ENCODE measurements at places on chromosomes 4 and X.
A peak's percentile ranks its signal among the peaks of the same experiment; 100 is the strongest.

- DNase-seq, result no peak
Observed at GRCh38 chr4:104279744-104280143, 214.9 kb downstream of the CXXC4 start.

DNA sequence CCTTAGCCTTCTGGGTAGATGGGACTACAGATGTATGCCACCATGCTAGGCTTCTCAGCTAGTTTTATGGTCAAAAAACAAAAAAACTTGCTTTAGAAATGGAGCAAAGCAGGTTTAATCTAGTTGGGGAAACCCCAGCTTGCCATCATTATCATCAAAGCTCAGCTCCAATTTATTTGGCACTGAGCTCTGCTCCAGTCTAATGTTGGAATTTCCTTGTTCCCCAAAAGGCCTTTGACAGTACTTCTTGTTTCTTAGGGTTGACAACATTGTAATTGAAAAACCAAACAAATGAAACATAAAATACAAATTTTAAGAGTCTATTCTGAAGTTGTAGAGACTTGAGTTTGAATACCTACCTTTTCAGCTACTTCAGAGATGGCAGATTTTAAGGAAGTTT, 48.0 kb downstream of the MRPL1 start:
- DNase-seq, result no peak

DNA sequence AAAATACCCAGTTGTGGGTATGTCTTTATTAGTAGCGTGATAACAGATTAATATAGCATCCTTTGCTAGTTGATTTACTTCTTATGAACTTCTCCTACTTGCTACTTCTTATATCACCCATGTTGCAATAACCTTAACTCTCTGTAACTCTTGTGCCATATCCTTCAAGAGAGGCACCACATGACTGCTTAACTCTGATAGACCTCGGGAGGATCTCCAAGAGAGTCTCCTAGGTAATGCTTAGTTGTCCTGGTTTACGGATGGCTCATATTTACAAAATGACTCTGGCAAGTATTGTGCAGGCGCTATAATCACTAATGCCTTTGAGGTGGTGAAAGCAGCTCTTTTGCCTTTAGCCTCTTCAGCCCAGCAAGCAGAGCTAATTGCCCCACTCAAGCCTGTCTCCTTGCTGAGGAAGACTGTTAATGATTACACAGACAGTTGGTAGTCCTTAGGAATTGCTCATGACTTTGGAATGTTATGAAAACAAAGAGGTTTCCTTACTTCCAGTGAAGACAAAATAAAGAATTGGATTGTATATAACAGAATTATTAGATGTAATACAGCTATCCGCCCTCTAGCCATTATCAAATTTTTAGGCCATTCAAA, 1305.8 kb downstream of the PCDH7 start:
- peak; percentile 3 for DNase-seq

- no peak for DNase-seq
Observed at GRCh38 chr4:3382251-3382650, 59.5 kb upstream of the HGFAC start.

- no peak for DNase-seq
Observed at GRCh38 chr4:41753942-41754341, 5.4 kb upstream of the PHOX2B start.

- no peak for DNase-seq
Observed at GRCh38 chrX:139388254-139388653, 142.3 kb upstream of the F9 start.

GRCh38 chr4:8516996-8517550, 63.1 kb upstream of the GPR78 start:
- DNase-seq, result no peak

DNA sequence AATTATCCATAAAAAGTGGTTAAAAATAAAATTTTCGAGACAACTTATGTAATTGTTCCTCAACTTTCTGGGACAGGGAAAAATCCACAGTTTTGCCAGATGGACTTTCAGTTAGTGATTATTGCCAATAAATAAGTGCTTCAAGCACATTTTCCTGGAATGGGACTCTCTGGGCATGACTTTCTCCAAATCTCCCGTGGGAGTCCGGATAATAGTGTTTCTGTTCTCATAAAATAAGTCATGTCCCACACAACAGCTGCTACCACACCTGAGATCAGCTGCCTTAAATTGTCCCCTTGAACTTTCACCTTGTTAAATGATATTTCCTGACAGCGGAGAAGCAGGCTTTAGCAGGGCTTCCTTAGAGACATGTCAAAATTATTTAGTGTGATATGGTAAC, 133.4 kb upstream of the NAP1L5 start:
- no peak for DNase-seq

DNA sequence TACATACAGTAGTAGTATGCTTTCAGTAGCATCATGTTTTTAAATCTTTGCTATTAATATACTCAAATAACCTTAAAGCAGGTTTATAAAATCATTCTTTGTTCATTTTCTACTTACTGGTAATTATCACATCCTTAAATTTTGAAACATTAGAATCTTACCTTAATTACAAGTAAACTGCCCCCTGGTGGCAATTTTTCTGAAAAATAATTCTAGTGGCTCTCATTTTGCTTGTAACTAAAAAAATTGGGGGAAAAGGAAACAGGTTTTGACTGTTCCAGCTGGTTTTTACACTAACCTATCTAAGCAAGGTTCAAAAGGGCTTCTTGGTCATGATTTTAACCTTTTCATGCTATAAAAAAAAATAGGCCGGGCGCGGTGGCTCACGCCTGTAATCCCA, 18.5 kb upstream of the DCAF4L1 start:
- DNase-seq, result peak; percentile 10

- DNase-seq, result no peak
Observed at GRCh38 chrX:72371405-72371804, 65.7 kb upstream of the CITED1 start.

- peak; percentile 63 for DNase-seq
Observed at GRCh38 chr4:88630756-88631155, 38.5 kb downstream of the HERC3 start.

DNA sequence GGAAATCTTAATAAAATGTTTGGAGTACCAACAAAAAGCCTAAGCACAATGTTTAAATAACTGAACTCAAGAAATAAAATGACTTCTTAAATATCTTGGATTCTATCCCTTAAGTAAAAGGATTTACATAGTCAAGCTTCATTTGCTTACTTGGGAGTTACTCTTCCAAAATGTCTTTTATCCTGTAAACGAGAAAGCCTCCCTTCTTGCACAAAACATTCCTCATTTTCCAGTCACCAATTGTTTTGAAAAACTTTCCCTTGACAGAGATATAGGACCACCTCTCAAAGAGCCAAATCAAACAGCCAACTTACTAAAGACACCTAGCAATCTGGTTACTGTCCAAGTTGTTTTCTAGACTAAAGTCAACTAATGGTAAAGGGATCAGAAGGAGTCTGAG, 18.6 kb downstream of the PDGFC start:
- no peak for DNase-seq

DNA sequence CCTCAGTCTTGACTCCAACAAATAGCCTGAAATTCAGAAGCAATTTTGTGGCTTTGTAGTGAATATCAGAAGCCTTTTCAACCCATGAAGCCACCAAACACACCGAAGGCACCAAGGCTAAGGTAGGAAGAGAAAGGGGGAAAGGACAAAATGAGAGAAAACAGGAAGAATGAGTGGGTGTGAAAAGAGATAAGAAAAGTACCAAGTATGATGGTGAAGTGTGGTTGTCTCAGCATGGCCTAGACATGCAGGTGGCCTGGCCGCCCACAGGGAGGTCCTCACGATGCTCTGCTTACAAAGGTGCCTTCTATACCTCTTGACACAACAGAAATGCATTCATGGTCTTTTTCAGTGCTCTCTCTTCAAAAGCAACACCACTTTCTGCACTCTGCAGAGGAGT, 34.9 kb downstream of the ACSL1 start:
- no peak for DNase-seq

GRCh38 chr4:147481577-147482109, 746 bp downstream of the EDNRA start:
- DNase-seq, result no peak

- no peak for DNase-seq
Observed at GRCh38 chr4:112007391-112007790, 137.9 kb upstream of the FAM241A start.

GRCh38 chr4:161273607-161274006, 890.2 kb downstream of the FSTL5 start:
- DNase-seq, result no peak

- no peak for DNase-seq
Observed at GRCh38 chr4:125620066-125620860, 305.5 kb downstream of the FAT4 start.

- no peak for DNase-seq
Observed at GRCh38 chr4:27592738-27593137, 732.1 kb downstream of the STIM2 start.

DNA sequence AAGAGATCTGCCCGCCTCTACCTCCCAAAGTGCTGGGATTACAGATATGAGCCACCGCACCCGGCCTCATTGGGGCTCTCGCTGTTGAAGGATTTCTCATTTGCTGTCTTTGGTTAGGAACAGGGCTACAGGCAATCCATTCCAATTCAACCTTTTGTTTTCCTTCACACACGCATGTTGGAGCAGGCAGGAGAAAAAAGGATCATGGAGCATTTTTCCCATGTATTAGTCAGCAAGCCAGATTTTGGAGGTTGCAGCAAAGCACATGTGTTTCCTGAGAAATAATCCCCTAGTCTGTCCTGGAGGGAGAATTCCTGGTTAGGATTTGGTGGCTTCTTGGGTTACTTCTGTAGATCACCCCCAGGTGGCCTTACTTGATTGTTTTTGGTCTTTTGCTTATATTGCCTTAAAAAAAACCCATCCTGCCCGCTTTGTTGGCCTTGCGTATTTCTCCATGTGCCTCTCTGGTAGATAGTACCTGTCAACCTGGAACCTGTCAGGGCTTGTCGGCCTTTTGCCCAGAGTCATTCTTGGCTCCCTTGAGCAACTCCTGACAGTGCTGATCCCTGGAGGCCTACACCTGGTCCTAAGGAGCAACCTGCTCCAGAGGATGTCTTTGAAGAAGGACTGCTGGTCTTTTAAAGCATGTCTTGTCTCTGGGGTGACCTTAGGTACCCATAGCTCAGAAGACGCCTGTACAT, 82.4 kb upstream of the CLCN4 start:
- DNase-seq, result no peak

DNA sequence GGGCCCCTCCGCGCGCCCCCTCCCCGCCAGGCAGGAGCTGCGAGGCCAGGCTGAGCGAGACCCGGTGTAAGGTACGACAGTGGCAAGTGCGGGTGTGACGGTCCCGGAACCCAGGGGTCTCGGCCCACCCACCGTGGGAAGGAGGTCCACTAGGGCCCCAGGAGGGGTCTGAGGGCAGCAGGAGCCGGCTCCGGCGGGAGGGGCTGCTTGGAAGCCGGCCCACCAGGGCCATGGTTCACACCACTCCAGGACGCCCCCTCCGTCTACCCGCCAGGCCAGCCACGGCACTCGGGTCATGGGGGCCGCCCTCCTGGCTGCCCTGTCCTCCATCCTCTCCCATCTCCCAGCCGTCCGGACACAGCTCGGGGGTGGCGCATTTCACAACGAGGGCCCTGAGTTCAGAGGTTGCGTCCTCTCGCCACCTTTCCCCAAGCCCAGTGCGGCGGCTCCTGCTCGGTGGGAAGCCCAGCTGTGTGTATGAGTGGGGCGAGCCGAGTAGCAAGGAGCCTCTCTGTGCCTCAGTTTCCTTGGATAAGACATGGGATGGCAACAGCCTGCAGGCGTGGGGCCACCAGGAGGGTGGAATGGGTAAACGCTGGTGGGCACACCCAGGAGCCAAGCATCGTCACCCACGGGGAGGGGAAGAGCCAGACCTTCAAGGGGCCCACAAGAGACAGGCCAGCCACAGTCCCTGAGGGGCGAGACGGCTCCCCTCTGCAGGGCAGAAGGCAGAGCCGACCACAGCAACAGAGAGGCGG, 81.3 kb downstream of the FAM53A start:
- DNase-seq, result no peak

GRCh38 chr4:127783026-127783769, 1.1 kb downstream of the HSPA4L start:
- DNase-seq, result peak; percentile 54

DNA sequence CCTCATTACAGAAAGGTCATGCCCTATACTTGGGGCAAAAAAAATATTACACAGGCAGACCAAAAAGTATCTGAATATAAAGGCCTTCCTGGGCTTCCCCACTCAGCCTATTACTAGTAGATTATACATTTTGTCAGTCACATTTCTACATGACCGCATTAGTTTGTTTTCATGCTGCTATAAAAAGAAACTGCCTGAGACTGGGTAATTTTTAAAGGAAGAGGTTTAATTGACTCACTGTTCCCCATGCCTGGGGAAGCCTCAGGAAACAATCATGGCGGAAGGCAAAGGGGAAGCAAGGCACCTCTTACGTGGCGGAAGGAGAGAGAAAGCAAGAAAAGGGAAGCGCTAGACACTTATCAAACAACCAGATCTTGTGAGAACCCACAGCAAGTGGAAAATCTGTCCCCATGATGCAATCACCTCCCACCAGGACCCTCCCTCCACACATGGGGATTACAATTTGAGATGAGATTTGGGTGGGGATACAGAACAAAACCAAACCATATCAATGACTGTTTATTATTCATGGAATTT, 1312.0 kb downstream of the PCDH7 start:
- DNase-seq, result no peak

GRCh38 chr4:86497980-86498862, 95.9 kb upstream of the PTPN13 start:
- DNase-seq, result peak; percentile 53

- peak; percentile 20 for DNase-seq
Observed at GRCh38 chrX:70262952-70263567, 3.1 kb upstream of the P2RY4 start.

DNA sequence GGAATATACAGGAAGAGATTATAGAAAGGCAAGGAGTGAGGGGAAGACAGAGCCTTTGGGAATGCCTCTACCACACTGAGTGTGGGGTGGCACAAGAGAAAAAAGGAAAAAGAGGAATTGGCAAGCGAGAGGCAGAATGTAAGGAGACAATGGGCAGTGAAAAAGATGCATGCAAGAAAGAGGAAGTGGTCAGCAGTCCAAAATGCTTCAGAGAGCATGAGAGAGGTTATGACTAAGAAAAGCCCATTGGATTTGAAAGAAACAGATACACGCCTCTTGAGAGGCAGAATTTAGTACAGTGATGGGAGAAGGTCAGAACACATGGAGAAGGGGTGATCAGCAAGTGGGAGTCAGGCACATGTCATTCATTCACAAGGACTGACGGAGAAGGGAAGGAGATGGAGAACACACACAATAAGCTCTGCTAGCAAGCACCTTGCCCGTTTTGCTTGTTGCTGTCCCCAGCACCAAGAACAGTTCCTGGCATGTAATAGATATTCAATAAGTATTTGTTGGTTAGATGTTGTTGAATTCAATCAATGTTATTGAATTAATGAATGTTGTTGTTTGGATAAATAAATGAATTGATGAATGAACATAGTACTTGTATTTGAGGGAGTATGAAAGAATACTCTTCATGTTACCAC, 6.3 kb downstream of the DCHS2 start:
- no peak for DNase-seq

DNA sequence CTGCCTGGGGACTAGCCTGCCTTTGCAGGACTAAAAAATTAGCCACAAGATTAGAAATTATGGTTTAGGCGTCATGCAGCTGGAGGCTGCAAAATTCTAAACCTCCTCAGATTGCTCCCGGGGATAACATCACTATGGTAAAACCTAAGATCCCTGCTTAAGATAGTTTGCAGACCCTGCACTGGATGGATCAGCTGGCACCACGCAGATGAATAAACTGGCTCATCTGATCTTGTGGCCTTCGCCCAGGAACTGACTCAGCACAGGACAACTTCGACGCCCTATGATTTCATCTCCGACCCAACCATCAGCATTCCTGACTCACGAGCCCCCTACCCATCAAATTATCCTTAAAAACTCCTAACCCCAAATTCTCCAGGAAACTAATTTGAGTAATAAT, 482.4 kb downstream of the SPRY1 start:
- no peak for DNase-seq

- no peak for DNase-seq
Observed at GRCh38 chrX:15128861-15129260, 141.0 kb downstream of the ASB9 start.

- DNase-seq, result peak; percentile 86
Observed at GRCh38 chr4:156547439-156547838, 424.2 kb downstream of the PDGFC start.

Data from brain microvascular endothelial cell (primary cell).